ENCODE measurements at places on chromosomes 2 and 18. TPM values are rescaled to one million over a fixed set of nuclear protein-coding genes. Genes with fewer than 3 reads are reported as not detected.

- H3K36me3 ChIP-seq: no peaks in the 10 kb centered on the region
- H3K27ac ChIP-seq: no peak overlapping the region
- H3K27me3 ChIP-seq: no peaks in the 10 kb centered on the region
- no peak for DNase-seq
- H3K4me3 ChIP-seq: no peak overlapping the region
Observed at GRCh38 chr2:75021672-75022071, 63.2 kb downstream of the POLE4 start.

DNA sequence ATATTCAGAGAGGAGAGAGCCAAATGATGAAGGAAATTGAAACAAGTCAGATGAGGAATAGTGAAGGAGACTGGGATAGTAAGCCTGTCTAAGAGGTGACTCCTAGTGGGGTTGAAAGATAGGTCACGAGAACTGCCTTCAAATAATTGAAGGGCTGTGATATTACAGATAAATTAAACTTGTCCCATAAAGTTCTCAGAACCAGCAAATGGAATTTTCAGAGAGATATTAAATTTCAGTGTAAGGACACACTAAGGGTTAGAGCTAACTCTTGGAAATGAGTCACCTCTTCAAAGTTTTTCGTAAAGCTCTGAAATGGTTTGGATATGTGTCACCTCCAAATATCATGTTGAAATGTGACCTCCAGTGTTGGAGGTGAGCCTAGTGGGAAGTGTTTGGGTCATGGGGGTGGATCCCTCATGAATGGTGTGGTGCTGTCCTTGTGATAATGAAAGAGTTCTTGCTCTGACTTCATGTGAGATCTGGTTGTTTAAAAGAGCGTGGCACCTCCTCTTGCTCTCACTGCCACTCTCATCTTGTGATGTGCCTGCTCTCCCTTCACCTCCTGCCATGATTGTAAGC, 87.3 kb downstream of the BABAM2 start:
- no peaks in the 10 kb centered on the region for H3K36me3 ChIP-seq
- no peaks in the 10 kb centered on the region for H3K4me1 ChIP-seq
- H3K4me3 ChIP-seq: no peak overlapping the region
- no peak overlapping the region for H3K27ac ChIP-seq
- DNase-seq: no peak

DNA sequence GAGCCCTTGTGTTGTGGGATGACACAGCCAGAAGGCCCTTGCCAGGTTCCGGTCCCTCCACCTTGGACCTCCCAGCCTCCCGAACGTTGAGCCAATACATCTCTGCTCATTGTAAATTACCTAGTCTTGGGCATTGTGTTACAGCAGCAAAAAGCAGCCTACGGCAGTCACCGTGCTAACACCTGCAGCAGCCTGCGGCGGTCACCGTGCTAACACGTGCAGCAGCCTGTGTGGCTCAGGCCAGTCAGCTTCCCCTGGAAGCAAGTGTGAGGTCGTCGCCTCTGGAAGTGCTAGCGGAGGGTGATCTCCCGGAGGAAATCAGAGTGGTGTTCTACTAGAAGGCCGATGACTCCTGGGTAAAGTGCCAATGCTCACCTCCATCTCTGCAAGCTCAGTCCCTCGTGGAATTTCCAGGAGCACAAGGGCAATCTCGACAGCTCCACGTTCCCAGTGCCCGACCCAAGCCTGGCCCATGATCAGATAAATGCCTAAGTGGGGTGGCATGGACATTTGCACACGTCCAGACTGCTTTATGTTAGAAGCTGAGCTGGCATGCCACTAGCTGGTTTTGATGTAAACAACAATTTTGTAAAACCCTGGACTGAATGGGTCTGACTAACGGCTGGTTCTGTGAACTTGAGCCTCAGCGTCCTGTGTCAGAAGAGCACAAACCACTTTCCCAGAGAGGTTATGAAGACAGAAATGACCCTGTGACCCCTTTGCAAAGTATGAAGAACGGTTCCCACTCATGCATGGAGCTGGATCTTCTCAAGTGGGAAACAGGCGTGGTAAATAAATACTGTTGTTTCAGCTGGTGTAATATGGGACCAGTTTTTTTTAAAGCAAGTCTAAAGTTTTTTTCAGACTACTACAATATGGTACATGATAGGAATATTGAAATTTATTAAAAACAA, 11.4 kb upstream of the CNDP1 start:
- no peak for DNase-seq
- no peak overlapping the region for H3K27ac ChIP-seq
- H3K36me3 ChIP-seq: peaks cover 18% of the 10 kb centered on the region
- H3K4me1 ChIP-seq: no peaks in the 10 kb centered on the region

Gene FHOD3
- total RNA-seq: 25.9 TPM

Gene PDE1A
- 40.0 TPM for total RNA-seq

All from tibial nerve (tissue), 4 donors.